ENCODE measurements at places on chromosomes 16 and 17. TPM values are rescaled to one million over a fixed set of nuclear protein-coding genes. Genes with fewer than 3 reads are reported as not detected.

PIRT gene
- 3.6 TPM for polyA plus RNA-seq

TEKT5 gene
- not detected for polyA plus RNA-seq

DNAAF1 gene
- polyA plus RNA-seq: 0.15 TPM

GCGR gene
- polyA plus RNA-seq: not detected

KREMEN2 gene
- 1.0 TPM for polyA plus RNA-seq

SLFN12L gene
- not detected for polyA plus RNA-seq

SPN gene
- polyA plus RNA-seq: 0.60 TPM

All from sigmoid colon (tissue), 7 donors.